AG10803 (cell line): ENCODE measurements at places on chromosomes 12 and 14.

DNA sequence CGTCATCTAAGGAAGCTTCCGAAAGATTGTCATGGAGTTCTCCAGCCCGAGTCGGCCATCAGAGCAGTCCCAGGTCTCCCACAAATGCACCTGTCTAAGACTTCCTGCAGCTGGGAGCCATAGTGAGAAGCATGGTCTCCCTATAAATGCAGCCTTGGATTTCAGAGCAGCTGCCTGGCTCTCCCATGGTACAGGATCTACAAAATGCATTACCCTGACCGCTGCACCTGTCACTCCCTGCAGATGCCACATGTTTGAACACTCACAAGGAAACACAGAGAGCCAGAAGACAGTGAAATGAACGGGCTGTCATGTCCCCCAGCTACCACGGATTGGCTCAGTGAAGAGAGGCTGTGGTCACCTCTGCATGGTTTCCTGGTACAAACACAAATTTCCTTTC lies 702.7 kb downstream of the MED13L start:
- no peak for DNase-seq

DNA sequence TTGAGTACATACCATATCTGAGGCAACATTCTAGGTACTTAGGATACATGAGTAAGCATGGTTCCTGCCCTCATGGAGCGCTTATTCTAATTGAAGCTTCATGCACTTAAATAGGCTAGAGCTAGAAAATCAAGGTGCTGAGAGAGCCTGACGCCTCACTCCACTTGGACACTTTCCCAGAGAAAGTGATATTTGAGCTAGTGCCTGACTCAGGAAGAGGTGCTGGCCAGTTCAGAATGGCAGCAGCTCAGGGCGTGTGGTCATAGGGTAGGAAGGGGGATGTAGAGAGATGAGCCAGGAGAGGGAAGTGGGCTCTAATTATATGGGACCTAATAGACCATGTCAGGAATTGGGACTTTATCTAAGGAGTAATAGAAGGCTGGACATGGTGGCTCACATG lies 33.3 kb downstream of the TULP3 start:
- peak; percentile 17 for DNase-seq

- DNase-seq = peak; percentile 67
Measured at GRCh38 chr14:24058260-24058950, 6.6 kb downstream of the CARMIL3 start.

DNA sequence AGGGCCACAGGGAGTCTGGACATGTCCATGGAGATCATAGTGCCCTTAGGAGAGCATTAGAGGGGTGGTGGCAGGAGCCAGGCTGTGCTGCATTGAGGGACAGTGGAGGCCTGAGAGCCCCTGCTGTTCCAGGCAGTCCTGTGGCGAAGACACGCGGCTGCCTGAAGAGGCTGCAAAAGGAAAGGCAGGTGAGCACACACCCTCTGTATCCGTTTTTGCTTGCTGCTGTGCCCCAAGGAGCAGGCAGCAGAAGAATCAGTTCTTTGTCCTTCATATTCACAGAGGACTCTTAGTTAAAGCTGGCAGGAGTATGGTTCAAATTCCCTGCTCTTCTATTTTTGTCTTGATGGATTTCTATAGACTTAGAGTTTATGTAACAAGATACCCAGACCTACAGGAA lies 4.5 kb downstream of the SLC35E3 start:
- no peak for DNase-seq

DNA sequence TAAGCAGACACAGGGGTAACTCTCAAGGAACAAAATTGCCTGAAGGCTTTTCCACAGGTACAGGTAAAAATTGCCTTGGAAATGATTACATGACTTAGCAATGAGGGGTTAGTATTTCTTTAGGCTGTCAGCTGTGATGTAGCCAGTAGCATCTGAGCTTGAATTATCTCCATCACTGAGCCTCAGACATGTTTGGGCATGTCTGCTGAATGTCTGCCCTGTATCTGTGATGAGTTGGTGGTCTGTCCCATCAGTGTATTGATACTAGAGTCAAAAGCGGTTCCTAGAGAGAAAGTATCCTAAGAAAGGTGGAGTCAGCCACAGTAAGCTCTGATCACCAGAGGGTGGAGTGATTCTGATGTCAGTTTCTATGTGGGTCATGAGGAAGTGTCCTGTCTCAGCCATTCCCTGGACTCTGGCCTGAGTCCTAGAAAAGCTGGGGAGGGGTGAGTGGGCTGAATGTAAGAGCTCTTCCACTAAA lies 16.3 kb downstream of the AKAP6 start:
- no peak for DNase-seq

DNA sequence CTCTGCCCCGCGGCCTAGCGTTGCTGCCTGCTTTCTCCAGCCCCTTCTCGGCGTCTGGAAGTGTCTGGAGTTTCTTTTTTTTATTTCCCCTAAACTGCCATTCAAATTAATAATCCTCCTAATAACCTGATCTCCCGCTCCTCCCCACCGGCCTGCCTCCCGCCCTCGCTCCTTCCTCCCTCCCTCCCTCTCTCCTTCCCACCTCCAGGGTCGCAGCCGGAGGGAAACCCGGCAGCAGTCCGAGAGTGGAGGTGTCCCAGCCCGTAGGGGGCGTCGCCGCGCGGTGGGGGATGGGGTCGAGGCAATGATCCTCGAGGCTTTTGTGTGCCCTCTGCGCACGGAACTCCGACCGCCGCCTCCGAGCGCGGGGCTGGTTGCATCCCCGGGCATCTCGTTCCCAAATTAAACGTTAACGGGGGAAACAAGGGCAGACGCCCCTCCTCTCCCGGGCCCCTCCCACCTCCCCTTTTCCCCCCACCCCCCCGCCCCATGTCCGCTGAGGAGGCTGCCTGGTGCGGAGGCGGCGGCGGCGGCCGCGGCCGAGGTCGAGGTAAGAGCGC lies 1.0 kb upstream of the SOCS2 start:
- peak; percentile 53 for DNase-seq

GRCh38 chr14:95326987-95327386 lies 7.3 kb upstream of the CLMN start:
- DNase-seq = no peak
